ENCODE measurements at places on chromosomes 5 and 9.

DNA sequence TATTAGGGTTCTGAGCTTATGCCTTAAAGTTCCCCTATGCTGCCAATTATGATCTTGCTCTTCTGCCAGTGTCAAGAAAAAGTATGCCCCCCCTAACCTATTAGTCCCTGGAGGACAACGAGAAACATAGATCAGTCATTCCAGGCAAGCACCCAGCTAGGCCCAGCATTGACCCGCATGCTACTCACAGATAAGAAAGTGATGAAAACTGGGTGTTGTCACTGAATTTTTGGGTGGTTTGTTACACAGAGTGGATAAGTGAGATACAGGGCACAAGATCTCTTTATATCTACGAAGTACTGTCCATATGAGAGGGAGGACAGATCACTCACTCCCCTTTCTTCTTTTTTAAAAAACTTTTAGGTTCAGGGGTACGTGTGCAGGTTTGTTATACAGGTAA is 6.4 kb upstream of the TEX48 start:
- DNase-seq = no peak

DNA sequence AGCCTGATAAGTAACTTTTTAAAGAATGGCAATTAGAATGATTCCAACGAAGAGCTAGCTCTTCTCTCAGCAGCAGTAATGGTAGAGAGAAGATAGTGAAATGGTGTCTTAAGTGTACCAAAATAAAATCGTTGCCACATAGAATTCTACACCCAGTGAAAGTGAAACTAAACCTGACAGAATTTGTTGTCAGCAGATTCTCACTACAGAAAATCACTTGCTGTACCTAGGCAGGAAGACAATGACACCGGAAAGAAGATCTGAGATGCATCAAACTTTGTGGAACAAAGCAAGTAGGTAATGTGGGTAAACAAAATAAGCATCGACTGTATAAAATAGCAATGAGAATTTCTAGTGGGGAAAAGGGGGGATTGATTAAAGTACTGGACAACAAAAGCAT is 20.7 kb upstream of the EBF1 start:
- peak; percentile 22 for DNase-seq

GRCh38 chr5:56281489-56282165 is 48.5 kb upstream of the ANKRD55 start:
- DNase-seq = peak; percentile 37

DNA sequence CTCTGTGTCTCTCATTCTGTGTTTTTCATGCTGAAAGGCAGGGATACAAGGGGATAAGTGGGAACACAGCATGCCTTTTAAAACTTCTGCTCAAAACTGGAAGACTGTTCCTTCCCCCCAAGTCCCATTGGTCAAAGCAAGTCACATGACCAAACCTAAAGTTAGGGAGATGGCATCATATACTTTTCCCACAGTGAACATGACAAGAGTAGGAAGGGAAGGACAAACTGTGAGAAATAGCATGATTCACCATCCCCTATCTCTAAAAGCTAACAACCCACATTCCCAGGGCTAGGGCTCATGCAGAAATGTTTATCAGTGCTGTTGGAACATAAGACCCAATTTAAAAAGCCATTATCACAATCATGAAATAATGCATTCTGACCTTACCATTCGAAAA is 24.2 kb upstream of the SHISAL2B start:
- peak; percentile 85 for DNase-seq

GRCh38 chr9:130443456-130443801 is 1.3 kb upstream of the ASS1 start:
- DNase-seq = no peak

- peak; percentile 37 for DNase-seq
These were observed 161.0 kb downstream of the ISL1 start for GRCh38 chr5:51544031-51544785.

Measured in mesenchymal stem cell (in vitro differentiated cells and primary cell).